ENCODE measurements at places on chromosomes 7 and 10.

DNA sequence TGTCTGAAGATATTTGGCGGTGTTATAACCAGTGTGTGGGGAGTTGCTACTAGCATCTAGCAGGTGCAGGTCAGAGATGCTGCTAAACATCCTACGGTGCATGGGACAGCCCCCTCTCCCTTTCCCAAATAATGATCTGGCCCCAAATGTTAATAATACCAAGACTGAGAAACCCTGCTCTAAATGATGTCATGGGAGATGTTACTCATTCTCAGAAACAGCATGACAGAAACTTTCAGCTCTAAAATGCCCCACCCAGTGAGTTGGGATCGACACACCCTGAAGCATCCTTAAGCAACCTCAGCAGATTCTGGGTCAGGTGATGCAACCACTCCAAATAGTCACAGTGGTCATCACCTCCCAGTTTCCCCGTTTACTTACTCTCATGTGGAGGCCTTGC is 108.8 kb upstream of the MPP7 start:
- no peak for DNase-seq

GRCh38 chr7:155131090-155131489 is 61.0 kb downstream of the HTR5A start:
- no peak for DNase-seq

GRCh38 chr10:112471878-112472487 is 25.0 kb downstream of the VTI1A start:
- peak; percentile 48 for DNase-seq

GRCh38 chr10:122388287-122388997 is 13.9 kb downstream of the PLEKHA1 start:
- DNase-seq: no peak

DNA sequence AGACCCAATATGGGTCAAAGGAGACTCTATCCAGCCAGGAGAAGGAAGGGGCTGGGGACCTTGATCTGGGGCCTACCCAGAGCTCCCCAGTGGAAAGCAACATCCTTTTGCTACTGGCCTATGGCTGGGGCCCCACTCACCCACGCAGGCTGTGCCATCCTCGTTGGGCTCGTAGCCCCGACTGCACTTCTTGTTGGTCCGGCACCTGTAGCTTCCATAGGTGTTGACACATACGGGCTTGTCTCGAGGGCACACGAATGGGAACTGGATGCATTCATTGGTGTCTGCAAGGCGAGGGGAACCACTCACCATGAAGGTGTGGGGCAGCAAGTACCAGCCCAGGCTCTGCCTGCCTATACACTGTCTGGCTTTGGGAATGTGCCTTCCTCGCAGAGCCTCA is 30.5 kb downstream of the GOLGA7B start:
- DNase-seq: no peak

DNA sequence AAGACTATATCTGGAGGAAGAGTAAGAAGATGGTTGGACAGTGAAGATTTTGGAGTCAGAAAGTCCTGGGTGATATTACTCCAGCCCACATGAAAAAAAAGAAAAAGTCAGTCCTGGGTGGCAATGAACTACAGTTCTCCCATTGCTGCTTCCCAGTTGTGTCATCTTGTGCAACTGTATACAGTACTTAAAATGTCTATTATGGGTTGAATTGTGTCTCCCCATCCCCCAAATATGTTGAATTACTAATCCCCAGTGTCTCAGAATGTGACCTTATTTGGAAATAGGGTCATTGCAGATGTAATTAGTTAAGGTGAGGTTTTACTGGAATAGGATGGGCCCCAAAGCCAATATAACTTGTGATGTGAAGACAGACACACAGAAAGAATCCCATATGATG is 15.6 kb downstream of the SEC23IP start:
- DNase-seq: no peak

- peak; percentile 55 for DNase-seq
Observed at GRCh38 chr10:85611093-85611740, 755.4 kb downstream of the GRID1 start.

- no peak for DNase-seq
Observed at GRCh38 chr7:94907811-94908322, 473 bp downstream of the PPP1R9A start.

- no peak for DNase-seq
Observed at GRCh38 chr7:2982831-2983230, 60.8 kb downstream of the CARD11 start.

GRCh38 chr7:121005996-121006584 is 17.6 kb downstream of the CPED1 start:
- no peak for DNase-seq

GRCh38 chr7:5838761-5839500 is 41.7 kb upstream of the OCM start:
- DNase-seq: no peak
